Dermis lymphatic vessel endothelial cell (primary cell): ENCODE measurements at places on chromosomes 5 and 9. TPM values are rescaled to one million over a fixed set of nuclear protein-coding genes. Genes with fewer than 3 reads are reported as not detected.

The HSD17B3 gene
- not detected in 2 replicates for total RNA-seq

The TEX48 gene
- total RNA-seq, result not detected in 2 replicates

The HSPB3 gene
- total RNA-seq, result not detected in 2 replicates

The C5orf52 gene
- not detected in 2 replicates for total RNA-seq
